ENCODE measurements at places on chromosomes 2 and 18.

DNA sequence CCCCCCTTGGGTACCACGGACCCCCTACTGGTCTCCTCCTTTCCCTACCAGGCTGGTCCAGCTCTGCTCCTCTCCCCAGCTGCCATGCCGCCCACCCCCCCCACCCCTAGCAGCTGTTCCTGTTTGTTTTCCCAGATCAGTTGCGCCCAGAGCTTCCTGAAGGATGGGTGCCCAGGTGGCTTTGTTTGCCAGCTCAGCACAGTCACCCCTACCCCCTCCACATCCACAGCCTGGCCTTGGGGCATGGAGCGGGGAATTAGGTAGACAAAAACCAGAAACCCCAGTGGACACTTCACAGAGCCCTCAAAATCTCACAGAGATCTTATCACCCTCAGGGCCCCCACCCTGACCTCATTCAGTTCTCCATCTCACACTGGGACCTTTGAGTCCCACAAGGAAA is 3.7 kb upstream of the CRYBA2 start:
- DNase-seq: no peak

- DNase-seq: no peak
These were observed 67.7 kb upstream of the GLI2 start for GRCh38 chr2:120667981-120668380.

DNA sequence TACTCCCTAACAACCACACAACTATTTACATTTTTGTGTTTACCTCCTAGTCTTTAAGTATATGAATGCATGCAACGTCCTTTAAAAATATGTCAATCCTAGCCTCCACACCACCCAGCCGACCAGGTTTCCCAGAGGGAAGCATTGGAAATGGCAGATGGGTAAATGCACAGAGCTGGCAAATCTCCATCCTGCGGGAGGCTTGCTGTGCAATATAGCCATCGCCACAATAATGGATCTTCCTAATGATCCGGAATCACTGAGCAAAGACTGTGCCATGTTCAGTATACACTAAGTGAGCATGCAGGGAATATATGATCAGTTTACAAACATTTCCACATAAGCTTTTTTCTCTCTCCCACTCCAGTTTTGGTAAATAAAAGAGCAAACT is 131.8 kb downstream of the NEDD4L start:
- DNase-seq: no peak

DNA sequence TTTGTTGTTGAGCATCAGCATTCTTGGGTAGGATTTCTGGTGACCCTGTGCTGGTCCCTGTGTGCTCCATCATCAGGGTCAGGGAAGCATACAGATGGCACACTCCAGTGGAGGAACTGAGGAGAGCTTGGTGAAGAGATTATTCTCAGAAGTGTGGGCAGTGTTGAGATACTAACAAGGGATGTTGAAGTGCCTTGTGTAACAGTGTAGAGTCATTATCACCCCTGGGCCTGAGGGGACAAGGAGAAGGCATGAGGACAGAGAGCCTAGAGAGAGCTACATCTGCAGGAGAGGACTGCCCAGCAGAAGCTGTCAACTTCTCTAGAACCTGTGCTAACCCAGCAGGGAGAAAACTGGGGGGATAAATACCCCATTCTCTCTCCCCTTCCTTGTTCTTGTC is 189.0 kb downstream of the PLCL1 start:
- no peak for DNase-seq

DNA sequence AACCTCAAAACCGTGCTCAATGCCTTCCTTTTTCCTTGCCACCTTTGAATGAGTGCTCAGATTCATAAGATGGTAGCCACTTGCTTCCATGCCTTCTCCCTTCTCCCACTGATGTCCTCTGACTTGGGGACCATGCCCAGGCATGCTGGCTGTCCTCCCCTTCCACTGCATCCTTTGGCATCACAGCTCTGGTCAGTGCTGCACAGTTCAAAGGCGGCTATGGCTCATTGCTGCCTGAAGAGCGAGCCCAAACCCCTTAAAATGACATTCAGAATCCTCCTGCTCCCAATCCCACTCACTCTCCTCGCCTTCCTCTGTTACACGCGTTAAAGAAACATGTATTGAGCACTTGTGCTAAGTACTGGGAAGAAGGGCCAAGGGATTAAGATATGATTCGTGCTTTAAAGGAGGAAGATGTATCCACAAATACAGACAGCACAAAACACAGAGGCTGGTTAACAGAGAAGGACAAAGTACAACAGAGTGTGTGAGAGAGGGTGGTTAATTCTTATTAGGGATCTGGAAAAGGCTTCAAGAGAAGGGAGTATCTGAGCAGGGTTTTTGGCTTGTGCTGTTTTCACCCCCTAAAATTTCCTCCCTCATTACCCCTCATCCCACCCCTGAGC is 81.8 kb downstream of the CERKL start:
- DNase-seq: no peak

DNA sequence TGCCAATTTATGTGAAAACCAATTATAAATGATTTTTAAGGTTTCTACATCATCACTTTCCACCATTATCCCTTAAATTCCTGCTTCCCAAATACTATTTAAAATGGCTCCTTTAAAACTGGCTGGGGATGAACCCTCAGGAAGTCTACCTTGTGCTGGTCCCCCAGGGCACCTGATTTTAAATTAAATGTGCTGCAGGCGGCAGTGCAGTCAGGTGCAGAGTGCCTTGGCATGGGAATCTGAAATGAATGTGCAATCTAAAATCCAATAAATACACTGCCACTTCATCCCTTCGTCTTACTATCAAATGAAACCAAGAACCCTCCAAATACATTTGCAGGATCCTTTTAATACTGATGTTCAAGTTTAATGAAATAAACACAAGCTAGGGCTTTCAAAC is 61.8 kb downstream of the C2orf76 start:
- no peak for DNase-seq

- DNase-seq: no peak
These were observed 32.9 kb downstream of the LBH start for GRCh38 chr2:30264274-30264673.

DNA sequence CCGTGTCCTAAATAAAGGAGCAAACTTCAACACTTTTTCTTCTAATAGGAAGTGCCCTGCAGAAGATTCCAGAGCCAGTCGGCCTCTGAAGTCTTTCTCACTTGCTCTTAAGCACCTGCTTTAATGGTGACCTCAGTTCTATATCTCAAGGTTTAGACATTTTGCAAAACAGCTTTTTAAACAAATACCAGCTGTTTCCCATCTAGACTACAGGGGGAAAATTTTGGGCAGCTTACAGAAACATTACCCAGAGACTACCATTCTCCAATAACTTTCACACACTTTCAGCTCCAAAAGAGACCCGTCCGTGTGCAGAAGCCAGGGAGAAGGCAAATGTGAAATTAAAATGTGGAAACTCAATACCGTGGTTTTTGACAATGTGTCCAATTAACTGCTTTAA is 285.3 kb upstream of the CCDC68 start:
- DNase-seq: no peak

DNA sequence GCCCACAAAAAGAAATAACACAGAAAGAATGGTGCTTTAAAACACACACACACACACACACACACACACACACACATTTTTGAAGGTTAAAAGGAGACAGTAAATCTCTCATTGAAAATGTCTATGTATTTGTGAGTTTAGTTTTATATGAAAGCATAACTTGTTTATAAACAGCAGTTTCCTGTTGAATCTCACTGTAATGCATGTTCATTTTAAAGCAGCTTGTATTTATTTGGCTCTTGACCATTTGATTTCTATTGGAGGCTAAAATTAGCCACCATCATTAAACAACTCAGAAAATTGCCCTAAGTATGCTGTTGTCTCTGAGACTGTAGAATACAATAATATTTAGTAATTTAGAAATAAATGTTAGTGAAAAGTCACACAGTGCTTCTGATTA is 95.0 kb downstream of the TMEM185B start:
- DNase-seq: no peak

DNA sequence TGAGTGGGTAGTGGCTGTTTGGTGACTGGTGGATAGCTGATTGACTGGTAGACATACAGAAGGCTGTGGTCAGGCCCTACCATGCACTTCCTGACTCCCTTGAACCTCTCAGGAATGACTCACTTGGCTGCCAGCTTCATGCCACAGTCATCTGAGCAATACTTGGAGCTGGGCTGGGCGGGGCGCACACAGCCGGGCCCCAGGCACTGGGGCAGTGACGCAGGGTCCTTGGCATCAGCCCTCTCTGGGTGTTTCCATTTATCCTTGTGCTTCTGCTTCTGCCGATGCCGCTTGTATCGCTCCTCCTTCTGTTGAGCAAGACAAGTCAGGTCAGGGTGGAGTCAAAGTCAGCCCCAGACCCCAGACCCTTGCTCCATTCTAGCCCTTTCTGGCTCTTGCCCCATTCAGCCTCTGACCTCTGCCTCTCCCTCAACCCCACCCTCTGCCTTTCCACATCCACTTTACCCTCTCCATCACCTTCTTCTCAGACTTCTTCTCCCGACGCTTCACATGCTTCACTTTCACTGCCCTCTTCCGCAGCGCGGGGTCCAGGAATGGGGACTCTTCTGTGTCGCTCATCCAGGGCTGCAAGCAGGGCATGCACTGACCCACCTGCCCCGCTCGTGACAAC is 3.0 kb upstream of the MBD1 start:
- no peak for DNase-seq

DNA sequence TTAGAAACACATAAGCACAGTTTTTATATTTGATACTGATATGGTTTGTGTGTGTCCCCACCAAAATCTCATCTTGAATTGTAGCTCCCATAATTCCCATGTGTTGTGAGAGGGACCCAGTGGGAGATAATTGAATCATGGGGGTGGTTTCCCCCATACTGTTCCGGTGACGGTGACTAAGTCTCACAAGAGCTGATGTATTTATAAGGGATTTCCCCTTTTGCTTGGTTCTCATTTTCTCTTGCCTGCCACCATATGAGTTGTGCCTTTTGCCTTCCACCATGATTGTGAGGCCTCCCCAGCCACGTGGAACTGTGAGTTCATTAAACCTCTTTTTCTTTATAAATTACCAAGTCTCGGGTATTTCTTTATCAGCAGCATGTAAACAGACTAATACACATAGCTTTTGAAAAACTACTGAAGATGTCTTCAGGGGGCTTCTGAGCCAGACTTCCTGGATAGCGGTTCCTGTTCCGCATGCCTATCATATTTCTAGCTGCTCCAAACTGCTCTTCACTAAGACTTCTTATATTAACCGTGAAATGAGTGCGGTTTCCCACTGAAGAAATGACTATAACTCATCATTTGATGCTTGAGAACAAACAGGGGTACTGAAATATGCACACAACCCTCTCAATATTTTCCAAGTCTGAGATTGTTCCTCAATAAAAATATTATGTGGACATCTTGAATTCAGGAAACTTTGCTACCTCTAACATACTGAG is 75.8 kb downstream of the SPHKAP start:
- no peak for DNase-seq

- DNase-seq: no peak
These were observed 516.6 kb upstream of the SYT4 start for GRCh38 chr18:43793910-43794309.

DNA sequence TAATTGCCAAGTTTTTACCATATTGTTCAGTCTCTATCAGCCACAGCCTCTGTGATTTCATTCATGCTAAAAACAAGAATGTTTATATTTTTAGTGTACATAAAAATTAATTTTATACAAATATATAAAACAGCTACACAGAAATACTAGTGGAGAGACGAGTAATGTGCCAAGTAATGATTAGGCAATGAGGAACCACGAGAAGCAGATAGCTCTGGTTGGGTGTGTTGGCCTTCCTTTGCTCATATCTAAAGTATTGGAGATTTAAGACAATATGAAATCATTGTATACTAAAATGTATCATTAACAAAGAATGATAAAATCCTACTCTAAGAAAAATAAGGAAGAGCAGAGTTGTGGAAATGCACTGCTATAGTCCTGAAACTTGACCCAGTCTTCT is 326.7 kb downstream of the AGAP1 start:
- no peak for DNase-seq

GRCh38 chr2:236828820-236829219 is 256.9 kb upstream of the COPS8 start:
- no peak for DNase-seq

DNA sequence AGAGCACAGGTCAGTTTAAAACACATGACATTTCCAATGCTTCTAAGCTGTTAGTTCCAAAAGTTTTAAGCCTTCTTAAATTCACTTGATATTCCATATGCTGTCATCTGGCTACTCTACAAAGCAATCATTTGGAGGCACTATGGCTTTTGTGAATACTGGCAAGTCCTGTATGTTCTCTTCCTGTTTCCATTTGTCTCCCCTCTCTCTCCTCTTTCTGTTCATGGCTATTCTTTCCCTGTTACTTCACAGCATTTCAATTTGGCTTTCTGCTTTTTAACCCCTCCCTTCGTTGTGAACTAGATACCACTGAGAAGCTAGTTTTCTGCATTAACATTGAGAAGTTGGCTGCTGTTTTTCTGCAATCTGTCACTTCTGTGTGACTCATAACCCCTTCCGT is 1337.2 kb upstream of the CELF4 start:
- peak; percentile 9 for DNase-seq

DNA sequence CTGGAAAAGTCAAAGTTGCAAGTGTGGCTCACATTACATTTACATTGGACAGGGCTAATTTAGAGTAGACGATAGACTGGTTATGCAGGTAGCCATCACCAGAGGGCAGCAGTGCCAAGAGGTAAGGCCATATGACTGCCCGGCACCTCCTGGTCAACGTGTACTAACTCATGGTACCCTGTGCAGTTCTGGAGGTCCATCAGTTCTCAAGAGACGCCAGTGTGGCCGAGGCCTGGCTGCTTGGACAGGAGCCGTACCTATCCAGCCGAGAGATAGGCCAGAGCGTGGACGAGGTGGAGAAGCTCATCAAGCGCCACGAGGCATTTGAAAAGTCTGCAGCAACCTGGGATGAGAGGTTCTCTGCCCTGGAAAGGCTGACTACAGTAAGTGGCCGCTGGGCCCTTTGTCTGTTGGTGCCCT is 65.8 kb upstream of the EML6 start:
- DNase-seq: peak; percentile 56

- peak; percentile 55 for DNase-seq
These were observed 71.1 kb downstream of the DSC3 start for GRCh38 chr18:30971338-30971956.

DNA sequence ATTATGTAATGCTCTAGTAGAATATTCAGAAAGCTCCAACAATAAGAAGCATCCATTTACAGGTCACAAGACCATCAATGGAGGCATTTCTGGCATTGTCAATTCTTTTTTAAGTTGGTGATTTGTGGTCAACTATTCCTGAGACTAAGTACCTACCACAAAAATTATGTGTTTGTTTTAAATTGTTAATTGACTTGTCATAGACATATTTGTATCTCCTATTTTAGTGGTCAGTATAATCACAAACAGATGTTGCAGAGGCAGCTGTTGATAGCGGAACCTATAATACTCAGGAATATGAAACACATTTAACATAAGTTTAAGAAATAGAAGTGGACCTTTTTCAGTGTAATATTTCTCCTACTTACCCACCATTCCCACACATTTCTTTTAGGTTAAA is 430.1 kb downstream of the CCDC85A start:
- peak; percentile 0 for DNase-seq

- no peak for DNase-seq
These were observed 13.0 kb downstream of the MTERF4 start for GRCh38 chr2:241088791-241089732.

Data from astrocyte of the hippocampus (primary cell).